Activated B cell treated with CpG ODN at 0.5 μM for 24 hours (primary cell): ENCODE measurements at places on chromosomes 1 and 21. TPM values are rescaled to one million over a fixed set of nuclear protein-coding genes. Genes with fewer than 3 reads are reported as not detected.

- DNase-seq: no peak
Observed at GRCh38 chr21:26100573-26100972, 70.0 kb downstream of the APP start.

GRCh38 chr21:35473496-35473895 is 424.4 kb upstream of the RUNX1 start:
- DNase-seq: no peak

GRCh38 chr1:204162494-204163074 is 3.6 kb downstream of the REN start:
- DNase-seq: peak; percentile 71

GRCh38 chr1:179831852-179832699 is 45.5 kb downstream of the TOR1AIP2 start:
- DNase-seq: no peak

DNA sequence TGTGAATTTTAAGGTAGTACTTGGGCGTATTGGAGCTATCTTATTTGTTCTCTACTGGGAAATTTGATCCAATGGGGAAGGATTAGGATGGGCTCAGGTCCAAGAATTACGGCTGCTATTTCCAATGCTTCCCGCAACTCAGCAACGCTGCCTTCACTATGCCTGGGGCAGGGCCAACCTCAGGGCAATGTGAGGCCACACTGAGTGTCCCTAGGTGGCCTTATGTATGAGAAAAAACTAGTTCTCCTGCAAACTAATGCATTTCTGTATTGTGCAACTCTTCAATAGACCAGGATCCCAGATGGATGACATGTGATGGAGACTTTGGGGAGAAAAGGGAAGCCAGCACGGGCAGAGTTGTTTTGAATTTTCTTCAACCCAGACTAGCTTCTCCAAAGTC is 168.1 kb downstream of the DUSP10 start:
- no peak for DNase-seq

DNA sequence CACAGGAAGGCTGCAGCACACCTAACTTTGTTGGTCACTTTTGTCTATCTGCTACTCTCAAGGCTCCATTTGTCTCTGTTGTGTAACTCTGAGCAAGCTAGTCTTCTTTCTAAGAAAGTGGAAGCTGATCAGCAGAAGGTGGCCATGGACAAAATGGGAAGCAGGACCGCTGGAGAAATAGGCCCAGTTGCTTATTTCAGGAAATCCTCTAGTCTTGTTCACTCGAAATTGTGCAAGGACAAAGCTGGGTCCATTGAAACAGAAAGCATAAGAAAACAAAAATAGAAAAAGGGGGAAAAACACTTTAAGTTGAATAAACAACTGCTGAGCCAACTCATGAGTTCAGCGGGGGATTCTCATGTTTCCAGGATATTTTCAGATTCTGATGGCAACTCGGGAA is 150.1 kb downstream of the PBX1 start:
- no peak for DNase-seq

GRCh38 chr1:34876406-34876805 is 16.9 kb upstream of the SMIM12 start:
- no peak for DNase-seq

DNA sequence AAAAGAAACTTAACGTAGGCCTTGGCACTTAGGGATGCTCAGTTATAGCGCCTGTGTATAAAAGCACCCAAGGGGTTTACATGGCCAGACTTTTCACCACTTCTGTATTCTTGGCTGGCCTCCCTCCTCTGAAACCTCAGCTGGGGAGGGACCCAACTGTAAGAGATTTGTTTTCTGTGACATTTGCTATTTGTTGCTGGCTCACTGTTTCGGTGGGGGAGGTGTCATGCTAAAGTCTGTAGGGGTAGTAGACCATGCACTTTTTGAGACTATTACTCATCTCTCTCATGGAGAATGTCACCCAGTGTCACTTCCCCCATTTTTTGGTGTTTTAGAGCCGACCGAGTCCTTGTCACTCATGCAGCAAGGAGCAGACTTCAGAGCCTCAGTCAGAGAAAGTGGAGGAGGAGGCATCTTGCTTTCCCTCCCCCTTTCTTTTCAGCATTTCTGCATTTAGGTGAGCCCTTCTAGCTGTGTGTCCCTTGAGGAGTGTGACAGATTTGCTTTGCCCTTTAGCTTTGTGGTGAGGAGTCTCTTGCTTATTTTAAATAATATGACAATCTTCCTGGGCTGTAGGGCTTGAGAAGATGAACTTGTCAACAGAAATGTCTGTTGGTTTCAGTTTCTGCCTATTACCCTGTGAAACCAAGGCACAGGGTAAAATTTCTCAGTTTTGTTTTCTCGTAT is 160.1 kb downstream of the FASLG start:
- DNase-seq: peak; percentile 45

GRCh38 chr1:77978969-77979876 is at the start of gene FUBP1:
TSS of gene FUBP1 (minus strand) at chr1:77979072. CDS start at chr1:77979004, 68 bp downstream.
- peak; percentile 81 for DNase-seq

GRCh38 chr1:214445831-214446614 is 105.4 kb downstream of the PTPN14 start:
- no peak for DNase-seq

GRCh38 chr21:43355925-43356289 is 71.0 kb downstream of the SIK1 start:
- DNase-seq: no peak

GRCh38 chr1:183733715-183734114 is 71.2 kb upstream of the RGL1 start:
- DNase-seq: no peak

DNA sequence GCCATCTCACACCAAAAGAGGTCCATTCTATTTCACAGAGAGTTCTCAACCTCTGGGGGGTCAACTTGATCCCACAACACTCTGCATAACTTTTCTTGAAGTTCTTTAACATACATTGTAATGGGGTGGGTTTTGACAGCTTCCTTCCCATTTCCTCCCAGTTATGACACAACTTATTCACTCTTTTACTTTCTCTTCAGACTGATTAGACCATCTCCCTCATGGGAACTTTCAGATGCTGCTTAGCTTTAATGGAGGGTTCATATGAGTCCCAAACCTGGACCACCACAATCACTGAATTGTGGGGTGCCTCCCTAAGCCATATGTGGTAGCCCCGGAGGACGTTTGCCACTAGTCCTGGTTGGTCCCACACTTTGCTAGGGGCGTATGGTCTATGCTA is 28.3 kb upstream of the KCNJ15 start:
- DNase-seq: no peak

DNA sequence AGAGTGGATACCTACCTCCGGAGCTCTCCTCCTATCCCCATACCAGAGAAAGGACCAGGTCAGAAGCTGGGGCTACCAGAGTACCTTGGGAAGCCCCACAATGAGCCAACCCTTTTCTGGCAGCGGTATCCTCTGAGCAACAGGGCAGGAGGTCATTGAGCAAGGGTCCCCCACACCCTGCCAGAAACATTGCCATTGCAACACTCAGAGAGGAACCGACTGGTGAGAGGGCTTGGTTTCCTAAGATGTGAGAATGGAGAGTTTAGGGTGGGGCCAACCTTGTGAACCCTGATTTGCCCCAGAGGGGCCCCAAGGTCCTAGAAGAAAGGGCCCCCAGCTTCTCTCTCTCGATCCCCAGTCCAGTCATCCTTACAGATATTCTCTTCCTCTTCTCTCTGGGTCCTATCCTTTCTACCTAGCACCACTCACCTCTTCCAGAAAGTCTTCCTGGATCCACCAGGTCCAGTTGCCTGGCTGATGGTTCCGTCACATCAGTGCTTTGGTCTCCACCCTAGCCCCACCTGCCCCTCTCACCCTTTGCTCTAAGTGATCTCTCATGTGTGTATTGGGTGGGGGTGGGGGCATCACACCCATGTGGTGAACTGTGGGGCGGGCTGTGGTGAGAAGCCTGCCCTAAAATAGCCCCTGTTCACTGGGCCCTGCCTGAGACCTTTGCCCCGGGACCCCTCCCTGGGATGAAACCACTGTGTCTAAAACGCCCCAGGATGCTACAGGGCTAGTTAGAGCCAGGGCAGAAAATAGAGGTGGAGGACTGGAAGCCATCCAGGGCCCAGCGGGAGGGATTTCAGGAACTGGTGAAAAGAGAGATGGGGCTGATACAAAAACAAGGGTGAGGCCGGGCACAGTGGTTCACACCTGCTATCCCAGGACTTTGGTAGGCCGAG is 8.7 kb downstream of the FGR start:
- DNase-seq: no peak

DNA sequence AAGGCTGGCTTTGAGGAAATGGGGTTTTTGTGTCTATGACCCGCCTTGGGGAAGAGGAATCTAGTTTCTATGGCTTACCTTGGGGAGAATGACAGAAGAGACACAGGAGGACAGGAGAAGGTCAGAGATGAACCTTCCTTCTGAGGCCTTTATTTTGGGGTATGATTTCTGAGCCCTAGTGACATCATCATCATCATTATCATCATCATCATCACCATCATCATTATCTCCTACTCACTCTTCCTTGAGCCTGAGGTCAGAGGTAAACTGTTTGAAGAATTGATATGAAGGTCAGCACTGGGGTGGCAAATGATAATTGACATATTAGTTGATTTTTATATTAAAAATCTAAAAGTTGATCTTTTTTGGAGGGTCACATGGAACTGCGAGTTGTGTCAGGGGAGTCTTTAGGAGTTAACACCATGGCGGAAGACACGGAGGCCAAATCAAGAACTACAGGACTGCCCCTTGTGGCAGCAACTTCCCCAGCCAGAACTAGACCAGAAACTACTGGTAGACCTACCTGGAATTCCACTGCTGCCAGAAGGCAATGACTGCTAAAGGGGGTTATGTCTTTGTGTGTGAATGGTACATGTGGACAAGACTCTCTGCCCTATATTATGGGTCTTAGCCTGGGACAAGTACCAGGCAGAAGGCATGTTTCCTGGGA is 49.8 kb upstream of the WLS start:
- no peak for DNase-seq

- no peak for DNase-seq
Observed at GRCh38 chr1:7703321-7704213, 67.5 kb upstream of the VAMP3 start.

- DNase-seq: no peak
Observed at GRCh38 chr1:22861764-22862440, 110.8 kb downstream of the LACTBL1 start.

GRCh38 chr1:13766592-13767564 is 66.9 kb downstream of the PRDM2 start:
- DNase-seq: no peak

- no peak for DNase-seq
Observed at GRCh38 chr21:45139473-45139872, 65.1 kb downstream of the ADARB1 start.

DNA sequence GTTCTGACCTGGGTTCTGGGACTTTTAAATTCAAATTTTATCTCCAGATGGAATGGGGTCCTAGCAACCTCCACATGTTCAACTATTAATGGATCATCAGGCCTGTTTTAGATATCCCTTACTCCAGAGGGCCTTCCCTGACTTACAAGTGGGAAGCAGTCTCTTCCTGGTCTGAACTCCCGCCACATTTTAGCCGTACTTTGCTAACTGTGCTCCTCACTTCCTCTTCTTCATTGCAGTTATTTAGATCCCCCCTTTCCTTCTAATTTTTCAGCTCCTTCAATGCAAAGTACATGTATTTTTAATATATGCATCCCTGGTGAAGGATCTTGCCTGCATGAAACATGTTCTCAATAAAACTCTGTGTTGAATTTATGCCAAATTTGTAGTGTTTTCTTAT is 3.7 kb downstream of the CD1A start:
- no peak for DNase-seq

GRCh38 chr1:158311066-158311465 is 20.3 kb downstream of the CD1B start:
- no peak for DNase-seq

DNA sequence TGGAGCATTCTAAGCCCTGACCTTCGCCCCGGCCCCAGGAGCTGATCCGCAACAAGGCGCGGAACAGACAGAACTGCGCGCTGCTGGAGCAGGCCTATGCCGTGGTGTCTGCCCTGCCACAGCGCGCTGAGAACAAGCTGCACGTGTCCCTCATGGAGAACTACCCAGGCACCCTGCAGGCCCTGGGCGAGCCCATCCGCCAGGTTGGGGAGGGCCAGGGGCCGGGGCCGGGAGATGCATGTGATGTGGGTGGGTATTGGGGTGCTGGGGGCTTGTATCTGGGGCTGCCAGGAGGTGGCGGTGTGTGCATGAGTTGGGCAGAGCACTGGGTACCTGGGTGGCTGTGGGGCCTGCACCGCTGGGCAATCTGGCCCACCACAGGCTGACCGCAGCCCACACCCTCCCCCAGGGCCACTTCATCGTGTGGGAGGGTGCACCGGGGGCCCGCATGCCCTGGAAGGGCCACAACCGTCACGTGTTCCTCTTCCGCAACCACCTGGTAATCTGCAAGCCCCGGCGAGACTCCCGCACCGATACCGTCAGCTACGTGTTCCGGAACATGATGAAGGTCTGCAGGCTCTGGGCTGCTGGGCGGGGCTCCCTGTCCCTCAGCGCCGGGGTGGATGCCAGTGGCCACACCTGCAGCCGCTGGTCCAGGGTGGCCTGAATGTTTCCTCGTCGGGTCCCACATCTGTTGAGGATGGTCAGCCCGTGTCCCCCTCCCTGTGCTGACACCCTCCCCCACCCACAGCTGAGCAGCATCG is 65.8 kb downstream of the TRIM11 start:
- peak; percentile 12 for DNase-seq

GRCh38 chr1:205291596-205291995 is 29.9 kb downstream of the NUAK2 start:
- peak; percentile 40 for DNase-seq

DNA sequence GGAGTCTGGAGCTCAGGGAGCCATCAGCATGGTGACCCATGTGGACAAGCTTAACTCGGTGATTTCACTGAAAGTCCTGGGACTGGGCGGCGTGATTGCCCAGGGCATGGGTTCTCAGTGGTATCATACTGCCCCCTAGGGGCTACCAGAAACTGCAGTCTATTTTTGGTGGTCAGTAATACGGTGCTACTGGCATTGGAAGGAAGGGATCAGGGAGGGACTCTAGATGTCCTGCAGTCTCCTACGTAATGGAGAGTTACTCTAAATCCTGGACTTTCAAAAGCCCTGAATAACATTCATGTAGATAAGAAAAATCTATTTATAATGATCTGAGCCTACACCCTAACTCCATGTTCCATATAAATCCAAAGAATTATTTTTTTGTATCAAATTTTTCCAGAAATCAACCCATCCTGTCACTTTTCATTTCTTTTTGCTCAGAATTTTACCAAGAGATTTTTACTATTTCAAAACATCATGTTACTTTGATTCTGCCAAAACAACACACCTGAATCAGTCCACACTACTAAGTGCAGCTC is 37.3 kb downstream of the PABPC4 start:
- DNase-seq: peak; percentile 38

Gene KCNJ9
- not detected in 2 replicates for total RNA-seq

Gene ATP5PB
- 220 and 229 TPM in 2 replicates for total RNA-seq

Gene PRDM16
- not detected in 2 replicates for total RNA-seq

Gene PDZK1
- 0.13 TPM in 1 of 2 replicates, not detected in the other for total RNA-seq

Gene SFN
- total RNA-seq: 0.22 and 0.29 TPM in 2 replicates

Gene SEC16B
- total RNA-seq: 0.07 TPM in 1 of 2 replicates, not detected in the other

Gene PGLYRP4
- total RNA-seq: not detected in 2 replicates

Gene MTARC1
- 0.37 and 2.2 TPM in 2 replicates for total RNA-seq

Gene CELA2B
- total RNA-seq: not detected in 2 replicates

Gene HAO2
- total RNA-seq: not detected in 2 replicates

Gene CADM3
- total RNA-seq: 0.37 and 0.84 TPM in 2 replicates

Gene OLFML2B
- not detected in 2 replicates for total RNA-seq
